Activated effector memory CD4-positive, alpha-beta T cell treated with Interleukin-2 at 50 U/mL for 16 hours (primary cell): ENCODE measurements at places on chromosomes 2 and 18.

- no peak for DNase-seq
These were observed 32.1 kb upstream of the SPATS2L start for GRCh38 chr2:200274116-200275075.

DNA sequence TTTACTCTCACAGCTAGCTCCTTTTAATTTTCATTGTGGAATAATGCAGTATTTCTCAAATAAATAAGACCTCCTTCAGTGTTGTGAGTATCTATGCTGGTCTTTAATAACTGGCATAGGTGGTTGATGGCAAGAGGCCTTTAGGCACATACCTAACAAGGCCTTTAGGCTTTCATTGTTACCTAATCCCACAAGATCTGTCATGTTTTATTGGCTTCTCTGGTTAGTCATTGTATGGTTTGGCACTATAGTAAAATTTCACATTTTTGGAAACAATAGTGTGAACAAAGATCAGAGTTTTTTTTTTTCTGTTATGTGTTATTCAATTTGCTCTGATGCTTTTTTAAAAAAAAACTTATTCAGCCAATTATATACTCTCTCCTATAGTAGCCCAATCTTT is 89.8 kb upstream of the NEUROD1 start:
- no peak for DNase-seq

DNA sequence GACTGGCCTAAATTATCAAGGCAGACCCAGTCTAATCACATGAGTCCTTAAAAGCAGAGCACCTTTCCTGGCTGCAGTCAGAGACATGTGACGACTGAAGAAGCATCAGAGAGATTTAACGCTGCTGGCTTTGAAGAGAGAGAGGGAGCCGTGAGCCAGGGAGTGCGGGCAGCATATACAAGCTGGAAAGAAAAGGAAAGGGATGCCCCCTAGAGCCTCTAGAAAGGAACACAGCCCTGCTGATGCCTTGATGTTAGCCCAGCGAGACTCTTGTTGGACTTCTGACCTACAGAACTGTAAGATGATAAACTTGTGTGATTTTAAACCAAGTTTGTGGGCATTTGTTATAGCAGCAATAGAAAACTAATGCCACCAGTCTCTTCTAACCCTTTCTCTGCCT is 58.1 kb downstream of the HEATR5B start:
- DNase-seq: no peak

GRCh38 chr2:234565842-234566619 is 69.2 kb upstream of the ARL4C start:
- DNase-seq: no peak

GRCh38 chr2:111160758-111161157 is 40.0 kb downstream of the BCL2L11 start:
- no peak for DNase-seq

DNA sequence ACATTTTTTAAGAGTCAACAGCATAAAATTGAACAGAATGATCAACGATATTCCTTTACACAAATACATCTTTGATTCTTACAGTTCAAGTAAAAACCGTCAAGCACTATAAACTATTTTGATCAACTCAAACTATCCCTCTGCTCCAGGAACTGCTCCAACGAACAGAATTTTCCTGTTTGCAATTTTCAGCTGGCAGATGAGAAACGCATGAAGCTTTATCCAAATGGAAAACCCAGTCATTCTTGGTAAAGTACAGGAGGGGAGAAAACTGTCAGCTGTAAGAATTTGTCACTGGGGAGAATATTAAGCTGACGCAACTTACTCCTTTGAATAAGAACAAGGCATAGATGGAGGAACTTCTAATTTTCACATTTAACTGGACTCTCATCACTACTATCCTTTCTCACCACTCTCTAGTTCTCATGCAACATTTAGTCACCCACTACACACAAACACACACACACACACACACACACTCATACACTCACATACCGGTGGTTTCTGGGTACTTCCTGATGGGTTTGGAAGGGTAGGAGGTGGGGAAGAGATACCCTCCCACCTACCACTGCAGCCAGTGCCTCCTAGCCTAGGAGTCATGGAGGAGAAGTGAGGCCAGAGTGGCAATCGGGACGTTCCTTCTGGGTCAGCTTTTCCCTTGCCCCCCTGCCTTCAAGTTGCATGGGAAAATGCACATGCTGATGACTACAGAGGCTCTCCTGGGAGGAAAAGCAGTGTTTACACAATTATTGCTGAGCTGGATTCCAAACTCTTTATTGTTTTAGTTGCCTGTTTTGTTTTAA is 54.0 kb upstream of the SPATS2L start:
- no peak for DNase-seq

DNA sequence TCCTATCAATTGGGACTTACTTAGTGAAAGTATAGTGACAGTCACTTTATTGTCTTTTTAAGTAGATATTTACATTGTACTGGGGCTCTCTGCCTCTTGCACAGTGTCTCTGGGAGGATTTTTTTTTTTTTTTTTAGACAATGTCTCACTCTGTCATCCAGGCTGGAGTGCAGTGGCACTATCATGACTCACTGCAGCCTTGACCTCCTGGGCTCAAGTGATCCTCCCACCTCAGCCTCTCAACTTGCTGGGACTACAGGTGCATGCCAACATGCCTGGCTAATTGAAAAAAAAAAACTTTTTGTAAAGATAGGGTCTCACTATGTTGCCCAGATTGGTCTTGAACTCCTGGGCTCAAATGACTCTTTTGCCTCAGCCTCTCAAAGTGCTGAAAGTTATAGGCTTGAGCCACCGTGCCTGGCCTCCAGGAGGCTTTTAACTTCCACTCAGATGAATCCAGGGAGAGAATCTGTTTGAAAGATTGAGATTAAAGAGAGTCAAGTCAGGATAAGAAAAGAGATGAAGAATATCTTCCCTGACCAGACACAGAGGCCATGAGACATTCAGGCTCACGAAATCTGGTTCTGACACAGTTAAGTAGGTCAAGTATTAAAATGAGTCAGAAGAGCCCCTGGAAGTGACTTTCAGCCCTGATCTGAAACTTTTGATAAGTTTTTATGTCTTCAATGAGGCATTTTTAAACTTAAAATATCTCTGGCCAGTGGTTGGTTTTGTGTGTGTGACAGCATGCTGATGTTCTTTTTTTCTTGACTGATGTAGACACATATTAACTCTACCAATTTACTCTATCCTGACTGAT is 18.3 kb downstream of the ARHGEF33 start:
- DNase-seq: no peak

DNA sequence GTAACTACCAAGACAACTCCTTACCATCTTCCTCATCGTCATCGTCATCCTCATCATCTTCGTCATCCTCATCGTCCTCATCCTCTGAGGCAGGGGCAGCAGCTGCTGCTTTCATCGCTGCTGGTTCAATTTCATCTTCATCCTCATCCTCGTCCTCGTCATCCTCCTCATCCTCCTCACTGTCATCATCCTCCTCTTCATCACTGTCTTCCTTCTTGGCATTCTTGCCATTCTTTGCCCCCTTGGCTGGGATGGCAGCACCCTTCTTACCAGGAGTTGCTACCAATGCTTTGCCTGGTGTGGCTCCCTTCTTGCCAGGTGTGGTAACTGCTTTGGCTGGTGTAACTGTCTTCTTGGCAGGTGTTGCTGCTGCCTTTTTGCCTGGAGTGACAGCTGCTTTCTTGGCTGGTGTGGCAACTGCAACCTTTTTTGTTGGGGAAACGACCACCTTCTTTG is 2.7 kb downstream of the NCL start:
- DNase-seq: no peak

DNA sequence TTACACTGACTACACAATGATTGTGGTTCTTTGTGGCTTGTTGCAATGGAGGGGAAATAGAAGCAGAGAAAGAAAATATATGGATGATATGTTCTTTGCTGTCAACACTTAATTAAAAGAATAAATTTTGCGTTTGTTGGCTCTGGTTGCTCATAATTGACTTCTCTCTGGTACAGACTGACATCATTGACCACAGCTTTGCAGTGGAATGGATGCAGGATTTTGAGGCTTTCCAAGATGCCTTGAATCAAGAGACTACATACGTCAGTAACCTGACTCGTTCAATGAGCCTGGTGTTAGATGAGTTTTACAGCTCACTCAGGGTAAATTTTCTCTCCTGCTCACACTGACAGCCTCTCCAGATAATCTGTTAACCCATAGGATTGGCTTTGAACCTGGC is 9.9 kb downstream of the GPN1 start:
- DNase-seq: no peak

- no peak for DNase-seq
These were observed 26.2 kb upstream of the TMEM163 start for GRCh38 chr2:134745023-134745422.

DNA sequence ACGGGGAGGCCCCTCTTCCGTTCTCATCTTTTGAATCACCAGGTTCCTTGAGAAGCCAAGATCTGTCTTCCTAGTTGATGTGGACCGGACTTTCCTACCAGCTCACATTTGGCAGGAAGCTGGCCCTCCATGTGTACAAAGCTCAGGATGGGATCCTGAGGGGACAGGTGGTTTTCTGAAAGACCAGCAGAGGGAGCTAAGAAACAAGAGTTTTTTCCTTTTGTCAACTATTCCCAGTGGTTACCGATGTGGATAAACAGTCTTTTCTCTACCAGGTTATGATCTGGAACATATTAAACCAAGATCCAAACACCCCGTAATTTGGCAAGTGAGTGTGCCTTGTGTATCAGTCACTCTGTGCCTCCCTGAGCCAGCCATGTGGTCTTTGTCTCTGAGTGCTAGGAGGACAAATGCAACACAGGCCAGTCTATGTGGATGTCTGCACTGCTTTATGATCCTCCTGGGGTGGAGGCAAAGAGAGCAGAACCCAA is 25.1 kb upstream of the ARHGAP25 start:
- DNase-seq: no peak

DNA sequence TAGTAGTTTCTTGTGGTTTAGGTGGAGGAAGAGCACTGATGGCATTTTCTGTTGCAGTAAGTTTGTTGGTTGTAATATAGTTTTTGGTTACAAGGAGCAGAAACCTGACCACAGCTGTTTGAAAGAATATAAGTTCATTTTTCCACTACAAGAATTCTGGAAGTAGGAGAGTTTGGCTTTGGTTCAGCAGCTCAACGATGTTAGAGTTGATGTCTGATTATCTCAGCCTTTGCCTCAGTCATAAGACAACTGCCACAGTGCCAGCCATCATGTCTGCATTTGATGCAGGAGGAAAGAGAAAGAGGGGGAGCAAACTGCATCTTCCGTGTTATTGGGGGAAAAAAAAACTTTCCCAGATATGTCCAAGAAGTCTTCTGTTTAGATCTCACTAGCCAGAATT is 119.1 kb downstream of the LYPD1 start:
- DNase-seq: no peak

DNA sequence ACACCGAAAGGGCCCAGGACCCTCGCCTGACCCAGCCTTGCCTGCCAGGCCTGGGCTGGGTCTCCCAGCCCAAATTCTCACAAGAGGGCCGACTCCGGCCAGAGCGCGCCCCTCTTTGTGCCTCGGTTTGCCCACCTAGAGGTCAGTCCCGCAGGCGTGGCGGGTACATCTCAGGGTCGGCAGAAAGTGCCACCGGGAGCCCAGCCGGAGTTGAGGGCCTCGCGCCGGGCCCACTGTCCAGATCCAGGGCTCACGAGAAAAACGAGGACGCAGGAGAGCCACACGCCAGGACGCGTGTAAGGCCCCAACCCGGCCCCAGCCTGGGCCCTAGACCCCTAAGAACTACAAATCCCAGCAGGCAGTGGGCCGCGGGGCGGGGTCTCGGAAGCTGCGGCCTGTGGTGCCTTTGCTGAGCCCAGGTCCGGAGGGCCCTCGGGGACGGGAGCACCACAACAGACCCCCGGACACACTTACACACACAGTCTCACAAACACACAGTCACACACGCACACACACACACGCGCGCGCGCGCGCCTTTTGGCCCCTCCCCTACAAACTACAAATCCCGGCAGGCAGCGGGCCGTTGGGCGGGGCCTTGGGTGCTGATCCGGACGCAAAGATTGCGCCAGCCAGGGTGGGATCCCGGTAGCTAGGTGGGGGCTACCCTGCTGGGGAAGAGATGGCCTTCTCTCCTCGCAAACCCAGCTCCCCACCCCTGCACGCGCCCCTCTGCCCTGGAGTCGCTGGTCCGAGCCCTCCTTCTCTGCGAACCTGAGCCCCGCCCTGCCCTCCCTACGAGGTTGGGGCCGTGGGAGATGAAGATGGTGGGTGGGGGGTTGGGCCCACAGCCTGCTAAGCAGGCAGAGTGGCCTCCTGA is at the start of gene SH2D6:
TSS of gene SH2D6 (plus strand) at position 583 of the 877 bp plus-strand sequence. CDS start 10,752 bp downstream, outside the sequence.
- peak; percentile 81 for DNase-seq

DNA sequence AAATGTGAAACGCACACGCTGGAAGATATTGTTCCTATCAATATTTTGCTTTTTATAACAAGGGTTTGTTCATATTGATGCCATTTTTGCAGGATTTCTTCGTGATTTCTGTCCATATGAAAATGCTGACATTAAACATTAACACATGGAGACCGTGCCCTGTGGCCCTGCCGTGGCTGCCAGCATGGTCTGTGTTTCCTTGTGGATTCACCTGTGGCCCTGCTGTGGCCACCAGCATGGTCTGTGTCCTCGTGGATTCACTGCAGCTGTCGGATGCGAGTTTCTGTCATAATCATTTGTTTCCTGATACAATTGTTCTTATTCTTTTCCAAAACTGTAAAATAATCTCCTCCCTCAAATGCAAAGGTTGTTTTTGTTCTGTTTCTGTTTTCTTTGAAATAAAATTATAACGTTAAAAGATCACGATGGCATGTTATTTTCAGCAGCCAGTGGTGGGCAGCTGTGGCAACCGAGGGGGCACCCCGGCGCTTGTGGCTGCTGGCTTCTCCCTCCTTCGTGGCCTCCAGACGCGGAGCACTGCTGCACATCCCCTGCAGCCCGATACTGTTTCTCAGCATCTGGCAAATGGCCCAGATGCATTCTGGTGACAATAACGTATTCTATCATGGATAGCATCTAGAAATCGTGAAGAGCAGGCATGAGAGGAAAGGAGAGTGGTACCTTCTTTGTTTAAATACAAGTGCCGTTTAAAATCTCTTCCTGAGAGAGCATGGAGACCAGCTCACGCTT is 143.5 kb downstream of the PTGR3 start:
- DNase-seq: no peak

DNA sequence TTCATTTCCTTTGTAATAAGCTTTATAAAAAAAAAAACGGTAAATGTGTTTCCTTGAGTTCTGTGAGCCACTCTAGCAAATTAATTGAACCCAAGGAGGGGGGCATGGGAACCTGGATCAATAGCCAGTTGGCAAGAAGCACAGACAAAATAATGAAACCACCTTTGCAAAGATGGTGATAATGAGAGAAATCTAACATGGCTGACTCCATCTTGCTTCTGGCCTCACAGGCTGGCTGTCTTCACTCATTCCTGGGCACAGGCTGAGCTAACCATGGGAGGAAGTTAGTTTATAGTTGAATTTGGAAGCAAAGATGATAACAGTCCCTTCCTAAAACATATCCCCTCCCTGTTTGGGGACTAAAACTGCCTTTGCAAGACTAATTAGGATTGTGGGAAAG is 95.1 kb downstream of the B3GNT2 start:
- DNase-seq: no peak

DNA sequence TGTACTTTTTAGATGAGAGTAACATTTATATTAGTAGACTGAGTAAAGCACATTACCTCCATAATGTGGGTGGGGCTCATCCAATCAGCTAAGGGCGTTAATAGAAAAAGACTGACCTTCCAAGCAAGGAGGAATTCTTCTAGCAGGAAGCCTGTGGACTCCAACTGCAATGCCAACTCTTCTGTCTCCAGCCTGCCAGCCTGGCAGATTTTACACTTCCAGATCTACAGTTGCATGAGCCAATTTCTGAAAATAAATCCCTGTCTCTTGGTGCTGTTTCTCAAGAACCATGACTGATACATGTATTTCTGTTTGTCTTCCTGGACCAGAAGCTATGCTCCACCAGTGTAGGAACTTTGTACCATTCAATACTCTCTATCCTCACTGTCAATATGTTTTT is 69.0 kb upstream of the LMAN1 start:
- no peak for DNase-seq
